ENCODE measurements at places on chromosomes 13 and 19.

DNA sequence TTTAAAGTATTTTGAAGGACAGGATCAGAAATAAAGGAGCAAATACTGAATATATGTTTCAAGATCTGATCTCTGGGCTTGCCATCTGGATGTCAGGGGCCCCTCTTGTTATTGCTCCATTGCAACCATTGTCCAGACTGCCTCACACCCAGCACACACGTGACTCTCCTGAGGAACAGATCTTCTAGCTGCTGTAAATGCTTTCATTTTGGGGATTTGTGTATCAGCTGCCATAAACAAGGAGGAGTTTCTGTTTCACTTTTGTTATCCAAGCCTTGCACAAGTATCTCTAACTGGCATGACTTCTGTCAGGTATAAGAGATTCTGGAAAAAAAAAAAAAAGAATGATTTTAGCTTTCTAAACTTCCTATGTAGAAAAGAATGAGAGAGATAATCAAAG, 1624.1 kb upstream of the PRR20A start:
- no peak for DNase-seq

DNA sequence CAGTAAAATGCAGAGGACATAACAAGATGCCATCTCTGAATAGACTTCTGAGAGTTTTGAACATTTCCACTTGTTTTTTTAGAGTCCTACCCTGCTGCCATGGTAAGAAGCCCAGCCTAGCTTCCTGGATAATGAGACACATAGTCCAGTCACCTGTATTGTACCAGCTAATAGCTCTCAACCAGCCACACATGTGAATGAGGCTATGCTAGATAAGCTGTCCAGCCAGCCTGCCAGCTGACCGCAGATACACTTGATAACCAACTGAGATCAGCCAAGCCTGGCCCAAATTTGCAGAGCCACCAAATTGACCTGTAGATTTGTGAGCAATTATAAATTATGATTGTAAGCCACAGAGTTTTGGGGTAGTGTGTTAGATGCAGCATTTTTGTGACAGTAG, 10.7 kb downstream of the RFXAP start:
- no peak for DNase-seq

DNA sequence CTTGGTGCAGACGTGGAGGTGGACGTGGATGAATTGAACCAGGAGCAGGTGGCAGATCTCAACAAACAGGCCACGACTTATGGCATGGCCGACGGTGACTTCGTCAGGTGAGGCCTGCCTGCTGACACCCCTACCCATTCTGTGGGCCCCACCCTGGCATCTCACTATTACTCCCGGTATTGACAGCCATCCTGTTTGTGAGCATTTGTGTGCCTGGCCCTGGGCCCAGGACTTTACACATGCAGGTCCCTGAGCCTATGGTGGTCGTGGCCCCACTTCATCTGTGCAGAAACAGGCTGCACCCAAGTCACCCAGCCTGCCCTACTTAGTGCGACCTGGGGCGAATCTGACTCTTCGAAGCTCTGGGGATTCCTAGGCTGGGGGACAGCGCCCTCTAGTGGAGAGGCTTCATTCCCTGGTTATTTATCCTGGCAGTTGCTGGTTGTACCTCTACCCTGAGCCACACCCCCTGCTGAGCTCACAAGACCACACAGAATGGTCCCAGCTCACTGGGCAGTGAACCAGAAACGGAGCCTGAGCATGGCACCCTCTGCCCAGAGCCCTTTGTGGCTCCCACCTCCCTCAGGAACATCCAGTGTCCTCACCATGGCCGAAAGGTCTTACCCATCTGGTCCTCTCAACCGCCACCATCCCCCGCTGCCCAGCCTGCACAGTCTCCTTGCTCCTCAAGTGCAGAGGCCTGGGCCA, 16.9 kb downstream of the ZNF296 start:
- DNase-seq, result peak; percentile 71

DNA sequence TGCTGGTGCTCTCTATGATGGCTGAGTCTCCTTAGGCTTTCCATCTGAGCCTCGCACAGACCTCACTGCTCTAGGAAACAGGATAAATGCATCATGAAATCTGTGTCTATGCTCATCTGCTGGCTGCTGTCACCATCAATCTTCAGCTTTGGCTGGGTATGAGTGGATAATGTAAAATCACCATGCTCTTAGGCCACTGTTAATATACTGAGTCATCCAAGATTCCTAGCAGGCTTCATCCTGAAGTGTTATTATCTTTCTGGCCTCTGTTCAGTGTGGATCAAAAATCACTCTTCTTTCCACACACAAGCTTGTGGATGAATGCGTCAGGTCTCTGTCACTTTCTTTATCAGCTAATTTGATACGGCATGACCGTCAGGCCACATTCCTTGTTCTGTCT, 317.4 kb downstream of the NALCN start:
- no peak for DNase-seq

Data from CD8-positive, alpha-beta memory T cell (primary cell).